ENCODE measurements at places on chromosomes 7 and 10.

- no peak for DNase-seq
These were observed 139.4 kb downstream of the GNAT3 start for GRCh38 chr7:80372415-80372814.

GRCh38 chr10:20257422-20257821 is 441.2 kb downstream of the PLXDC2 start:
- DNase-seq, result no peak

DNA sequence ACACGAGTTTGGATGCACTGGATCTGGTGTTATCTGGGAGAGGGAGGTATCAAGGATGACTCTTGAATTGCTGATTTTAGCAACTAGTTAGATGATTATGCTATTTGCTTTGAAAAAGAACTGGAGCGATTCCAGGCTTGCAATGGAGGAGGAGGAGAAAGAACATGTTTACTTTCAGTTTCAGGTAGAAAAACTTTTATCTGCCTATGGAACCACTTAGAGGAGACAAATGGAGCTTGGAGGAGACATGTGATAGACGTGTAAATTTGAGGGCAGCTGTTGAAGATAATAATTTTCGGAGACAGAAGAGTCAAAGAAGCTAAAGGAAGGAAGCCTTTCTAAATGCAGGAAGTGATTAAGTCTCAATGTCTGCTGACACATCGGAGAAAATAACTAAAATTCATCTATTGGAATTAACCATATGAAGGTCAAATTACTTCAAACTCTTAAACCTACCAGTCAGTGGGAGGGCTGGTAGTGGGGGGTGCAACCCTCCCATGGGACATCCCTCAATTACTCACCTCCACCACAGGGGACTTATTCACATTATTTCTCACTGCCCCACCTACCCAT is 56.4 kb upstream of the GNAI1 start:
- DNase-seq, result no peak

- DNase-seq, result no peak
These were observed 78.2 kb downstream of the FGFR2 start for GRCh38 chr10:121519901-121520493.

DNA sequence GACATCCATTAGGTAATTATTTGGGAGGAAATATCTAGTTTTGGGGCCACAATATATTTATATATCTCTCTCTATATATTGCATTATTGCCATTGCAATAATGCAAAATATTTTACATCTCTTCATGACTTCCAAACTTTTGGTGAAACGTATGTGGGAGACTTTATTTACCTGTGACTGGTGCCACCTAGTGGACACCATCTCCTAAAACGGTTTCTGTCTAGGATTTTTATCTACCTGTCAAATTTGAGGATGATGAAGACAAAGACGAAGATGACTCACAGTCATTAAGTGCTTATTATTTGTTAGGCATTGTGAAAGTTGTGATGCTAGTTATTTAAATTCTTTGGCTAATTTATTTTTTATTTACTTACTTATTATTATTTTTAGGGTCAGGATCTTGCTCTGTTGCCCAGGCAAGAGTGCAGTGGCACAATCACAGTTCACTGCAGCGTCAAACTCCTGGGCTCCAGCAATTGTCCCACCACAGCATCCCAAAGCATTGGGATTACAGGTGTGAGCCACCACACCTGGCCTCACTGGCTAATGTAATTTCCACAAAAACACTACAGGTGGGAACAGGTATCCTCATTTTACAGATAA is 18.7 kb upstream of the CBLL1 start:
- peak; percentile 58 for DNase-seq

- DNase-seq, result no peak
These were observed 31.6 kb downstream of the GSDME start for GRCh38 chr7:24725554-24726241.

- no peak for DNase-seq
These were observed 77.8 kb upstream of the SH2B2 start for GRCh38 chr7:102208826-102209225.

DNA sequence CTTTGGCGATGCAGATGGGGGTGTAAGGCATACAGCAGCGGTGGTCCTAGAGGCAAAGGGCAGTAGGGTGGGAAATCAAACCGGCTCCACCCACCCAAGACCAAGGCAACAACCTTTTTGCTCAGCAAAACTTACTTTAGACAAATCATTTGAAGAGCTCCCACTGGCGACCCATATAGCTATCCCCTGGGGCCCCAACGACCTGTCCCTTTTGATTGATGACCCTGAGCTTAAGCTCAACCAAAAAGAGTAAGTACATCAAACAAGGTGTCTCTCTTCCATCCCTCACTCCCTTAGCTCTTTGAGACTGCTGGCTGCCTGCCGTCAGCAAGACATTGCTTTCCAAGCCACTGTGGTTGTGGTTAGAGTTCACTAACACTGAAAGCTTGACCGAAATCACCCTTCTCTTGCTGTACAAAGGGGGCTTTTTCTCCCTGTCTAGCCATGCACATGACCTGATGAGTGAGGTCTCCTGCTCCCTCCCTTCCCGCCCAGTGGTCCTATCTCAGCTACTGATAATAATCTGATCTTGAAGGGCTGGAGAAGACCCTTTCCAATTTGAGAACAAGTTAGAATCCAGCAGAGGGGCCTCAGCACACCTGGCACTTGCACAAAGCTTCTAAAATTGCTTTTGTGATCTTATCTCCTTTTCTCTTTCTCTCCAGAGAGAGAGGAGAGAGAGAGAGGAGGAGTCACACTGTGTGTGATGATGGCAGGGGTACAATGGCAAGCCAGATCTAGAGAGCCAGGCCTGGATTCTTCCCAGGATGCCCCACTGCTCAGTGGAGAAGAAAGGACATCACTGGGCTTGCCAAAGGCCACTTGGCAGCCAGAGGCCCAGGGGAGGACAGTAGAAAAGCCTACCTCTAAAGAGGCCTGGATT is 42.2 kb downstream of the XPNPEP1 start:
- DNase-seq, result no peak

DNA sequence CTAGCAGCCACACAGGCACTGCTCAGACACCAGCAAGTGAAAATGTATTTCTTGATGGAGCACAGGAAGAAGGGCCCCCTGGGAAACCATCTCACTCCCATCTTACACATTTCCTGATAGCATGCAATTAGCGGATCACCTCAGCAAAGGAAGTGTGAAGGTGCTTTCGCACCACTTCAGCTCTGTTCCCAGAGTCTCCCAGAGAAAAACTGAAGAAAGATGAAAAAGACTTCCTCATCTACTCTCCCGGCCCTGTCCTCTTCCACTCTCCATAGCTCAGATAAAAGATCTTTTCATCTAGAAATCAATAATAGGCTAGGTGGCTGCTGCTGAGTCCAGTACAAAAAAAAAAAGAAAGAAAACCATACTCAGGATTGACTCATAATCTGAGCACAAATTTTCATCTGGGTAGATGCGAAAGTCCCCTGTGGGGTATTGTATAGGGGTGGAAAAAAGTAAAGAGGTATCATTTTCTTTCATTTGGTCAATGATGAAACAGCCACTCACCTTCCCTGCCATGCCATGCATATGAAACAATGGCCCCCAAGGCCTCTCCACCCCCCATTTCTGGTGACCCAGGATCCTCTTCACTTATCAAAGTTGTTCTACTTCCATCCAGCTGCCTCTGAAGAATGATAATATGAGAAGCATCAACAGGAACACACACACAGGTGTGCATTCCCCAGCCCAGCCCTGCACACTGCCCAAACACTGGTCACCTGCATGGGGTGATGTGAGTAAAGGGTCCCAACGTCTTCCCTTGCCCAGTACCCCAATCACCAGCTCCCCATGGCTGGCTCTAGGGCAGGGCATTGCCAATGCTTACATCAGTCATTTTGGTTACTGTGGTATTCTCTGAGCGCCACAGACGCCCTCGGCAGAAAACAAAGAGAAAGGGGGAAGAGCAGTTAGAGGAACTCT is 48.8 kb upstream of the DGKI start:
- no peak for DNase-seq

DNA sequence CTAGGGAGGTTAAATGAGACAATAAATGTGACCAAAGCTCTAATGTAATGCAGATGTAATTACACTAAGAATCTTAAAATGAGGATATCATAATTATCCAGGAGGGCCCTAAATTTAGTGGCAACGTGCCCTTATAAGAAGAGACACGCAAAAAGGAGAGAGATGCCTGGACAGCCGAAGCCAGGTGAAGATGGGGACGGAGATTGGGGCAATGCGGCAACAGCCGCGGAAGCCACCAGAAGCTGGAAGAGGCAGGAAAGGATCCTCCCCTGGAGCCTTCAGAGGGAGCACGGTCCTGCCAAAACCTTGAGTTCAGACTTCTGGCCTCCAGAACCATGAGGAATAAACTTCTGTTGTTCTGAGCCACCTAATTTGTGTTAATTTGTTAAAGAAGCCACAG is 25.3 kb upstream of the C10orf71 start:
- DNase-seq, result no peak

DNA sequence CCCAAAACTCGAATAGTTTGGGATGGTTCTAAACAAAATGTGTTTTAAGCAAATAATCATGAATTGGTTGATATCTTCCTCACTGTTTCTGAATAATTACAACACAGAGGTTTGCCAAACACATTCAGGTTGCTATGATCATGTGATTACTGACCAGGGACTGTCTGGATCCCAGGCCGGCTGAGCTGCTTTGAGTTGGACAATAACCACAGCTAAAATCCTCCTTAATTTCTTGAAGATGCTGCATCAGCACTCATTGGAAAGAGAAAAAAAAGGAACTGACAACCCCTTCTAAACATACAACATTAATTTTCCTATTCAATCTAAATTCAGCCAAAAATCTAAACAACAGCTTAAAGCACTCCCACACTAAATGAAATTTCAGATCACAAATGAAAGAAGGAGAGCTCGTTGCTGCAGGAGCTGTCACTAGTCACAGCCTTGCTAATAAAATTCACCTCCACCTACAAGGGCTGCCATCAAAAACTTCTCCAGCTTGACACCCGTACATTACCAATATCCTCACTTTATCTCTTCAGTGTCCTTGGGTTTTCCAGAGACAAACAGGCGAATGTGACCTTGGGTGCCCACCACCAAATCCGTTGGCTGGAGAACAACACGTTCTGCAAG is 560.2 kb downstream of the KCNMA1 start:
- no peak for DNase-seq

DNA sequence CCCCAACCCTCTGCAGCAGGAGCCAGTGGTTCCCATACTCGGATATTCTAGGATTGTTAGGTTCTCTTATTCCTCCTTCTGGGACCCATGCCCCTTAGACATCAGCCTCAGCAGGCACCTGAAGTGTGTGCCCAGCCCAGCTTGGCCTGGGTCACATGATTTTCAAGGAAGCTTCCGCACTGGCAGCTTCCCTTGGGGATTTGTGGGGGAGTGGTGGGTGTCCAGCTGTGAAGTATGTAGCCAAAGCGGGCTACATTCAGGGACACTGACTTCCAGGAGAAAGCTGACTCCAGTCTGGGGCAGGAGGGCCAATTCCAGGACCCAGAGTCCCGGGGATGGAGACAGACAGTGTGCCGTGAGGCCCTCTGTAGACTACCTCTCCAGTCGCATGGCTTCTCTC is 1.3 kb downstream of the LDB1 start:
- DNase-seq, result no peak

- DNase-seq, result no peak
These were observed 868.6 kb downstream of the GATA3 start for GRCh38 chr10:8923096-8923495.

- no peak for DNase-seq
These were observed 268.0 kb downstream of the FRMD4A start for GRCh38 chr10:14062528-14063260.

DNA sequence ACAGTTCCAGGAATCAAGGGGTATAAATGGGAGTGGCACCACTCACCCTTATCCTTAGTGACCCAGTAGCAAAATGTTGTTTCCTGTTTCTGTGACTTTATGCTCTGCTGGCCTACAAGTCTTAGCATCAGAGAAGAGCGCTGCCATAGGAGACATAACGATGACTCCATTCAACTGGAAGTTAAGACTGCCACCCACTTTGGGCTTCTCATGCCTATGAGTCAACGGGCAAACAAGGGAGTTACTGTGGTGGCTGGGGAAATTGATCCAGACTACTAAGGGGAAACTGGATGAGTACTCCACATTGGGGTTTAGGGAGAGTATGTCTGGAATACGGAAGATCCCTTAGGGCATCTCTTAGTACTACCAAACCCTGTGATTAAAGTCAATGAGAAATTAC is 40.6 kb upstream of the PIK3CG start:
- DNase-seq, result no peak

DNA sequence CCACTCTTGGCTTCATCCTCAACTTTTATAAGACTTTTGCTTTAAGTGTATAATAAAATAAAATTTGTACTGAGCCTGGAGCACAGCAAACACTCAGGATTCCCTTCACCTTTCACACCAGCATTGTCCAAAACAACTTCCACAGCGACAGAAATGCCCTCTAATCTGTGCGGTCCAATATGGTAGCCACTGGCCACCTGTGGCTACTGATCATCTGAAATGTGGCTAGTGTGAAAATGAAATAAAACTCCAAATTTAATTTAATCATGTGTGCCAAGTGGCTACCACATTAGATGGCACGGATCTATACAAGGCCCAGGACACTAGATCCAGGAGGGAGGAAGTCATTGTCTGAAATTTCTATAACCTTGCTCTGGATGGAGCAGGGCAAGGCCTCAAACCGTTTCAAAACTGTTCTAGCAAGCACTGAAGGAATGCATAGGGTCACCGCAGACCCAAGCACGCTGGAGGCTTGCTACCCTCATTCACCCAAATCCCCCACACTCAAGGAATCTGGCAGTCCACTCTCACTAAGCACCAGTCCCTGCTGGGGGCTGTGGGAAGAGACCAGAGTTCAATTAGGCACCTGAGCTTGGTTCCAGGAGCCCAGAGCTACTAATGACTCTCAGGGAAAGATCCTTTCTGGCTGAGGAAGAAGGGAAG is 6.3 kb upstream of the MYO1G start:
- DNase-seq, result no peak

GRCh38 chr7:74009719-74010118 is 18.3 kb upstream of the ELN start:
- no peak for DNase-seq

GRCh38 chr10:12748186-12748585 is 253.3 kb downstream of the CCDC3 start:
- no peak for DNase-seq

DNA sequence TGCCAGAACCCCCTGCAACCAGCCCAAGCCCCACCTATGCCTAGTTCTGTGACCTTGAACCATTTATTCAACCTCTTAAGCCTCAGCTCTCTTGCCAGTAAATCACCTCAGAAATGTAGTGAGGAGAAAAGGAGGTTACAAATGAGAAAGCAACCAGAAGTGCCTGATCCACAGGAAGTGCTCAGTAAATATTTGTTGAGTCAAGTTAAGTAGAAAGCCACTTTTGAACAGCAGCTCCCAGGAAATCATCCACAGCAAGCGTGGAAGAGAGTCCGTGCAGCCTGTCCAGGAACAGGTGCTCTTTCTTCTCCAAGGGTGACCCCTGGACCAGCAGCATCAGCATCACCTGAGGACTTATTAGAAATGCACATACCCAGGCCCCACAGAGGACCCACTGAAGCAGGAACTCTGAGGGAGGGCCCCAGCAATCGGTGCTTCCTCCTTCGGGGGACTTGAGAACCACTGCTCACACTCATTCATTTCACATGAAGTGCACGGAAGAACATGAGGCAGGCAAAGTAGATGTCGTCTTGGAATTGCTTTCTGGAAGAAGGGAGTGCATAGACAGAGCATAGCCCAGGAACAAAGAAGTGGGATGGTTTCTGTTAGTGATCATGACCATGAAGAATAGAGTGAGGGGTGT is 6.3 kb upstream of the C10orf71 start:
- no peak for DNase-seq

All from body of pancreas (tissue), 4 donors.